Prostate gland (tissue), 2 donors: ENCODE measurements at places on chromosomes 1 and 21.

DNA sequence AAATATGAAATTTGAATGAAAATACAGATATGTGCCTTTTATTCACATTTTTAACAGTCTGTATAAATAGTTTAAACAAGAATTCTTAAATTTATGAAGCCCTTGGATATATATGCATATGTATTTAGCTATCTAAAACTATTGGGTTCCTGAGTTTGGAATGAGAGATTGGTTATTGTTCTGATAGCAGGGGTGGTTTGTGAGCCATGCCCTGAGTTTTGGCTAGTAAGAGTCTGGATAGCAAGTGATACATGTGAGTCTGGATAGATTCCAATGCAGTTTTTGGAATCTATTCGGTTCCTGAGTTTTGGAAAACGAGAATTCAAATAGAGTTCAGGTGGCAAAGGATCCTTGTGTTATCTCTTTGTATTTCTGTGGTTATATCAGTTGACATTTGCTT is 2.8 kb downstream of the MAN1A2 start:
- DNase-seq: no peak

DNA sequence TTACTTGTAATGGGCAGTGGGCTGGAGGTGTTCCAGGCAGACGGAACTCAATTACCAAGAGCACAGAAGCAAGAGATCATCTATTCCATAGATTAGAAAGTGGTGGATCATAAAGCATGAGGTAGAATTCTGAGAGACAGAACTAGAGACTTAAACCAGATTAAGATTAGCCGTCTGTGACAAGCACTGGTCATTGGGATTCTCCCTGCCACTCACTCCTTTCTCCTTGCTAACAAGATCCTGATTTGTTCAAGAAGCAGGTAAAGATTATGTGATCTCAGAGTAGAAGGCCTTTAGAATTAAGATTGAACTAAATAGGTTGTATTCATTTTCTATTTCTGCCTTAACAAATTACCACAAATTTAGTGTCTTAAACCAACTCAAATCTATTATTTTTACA is 1.5 kb upstream of the HSPA13 start:
- DNase-seq: no peak

DNA sequence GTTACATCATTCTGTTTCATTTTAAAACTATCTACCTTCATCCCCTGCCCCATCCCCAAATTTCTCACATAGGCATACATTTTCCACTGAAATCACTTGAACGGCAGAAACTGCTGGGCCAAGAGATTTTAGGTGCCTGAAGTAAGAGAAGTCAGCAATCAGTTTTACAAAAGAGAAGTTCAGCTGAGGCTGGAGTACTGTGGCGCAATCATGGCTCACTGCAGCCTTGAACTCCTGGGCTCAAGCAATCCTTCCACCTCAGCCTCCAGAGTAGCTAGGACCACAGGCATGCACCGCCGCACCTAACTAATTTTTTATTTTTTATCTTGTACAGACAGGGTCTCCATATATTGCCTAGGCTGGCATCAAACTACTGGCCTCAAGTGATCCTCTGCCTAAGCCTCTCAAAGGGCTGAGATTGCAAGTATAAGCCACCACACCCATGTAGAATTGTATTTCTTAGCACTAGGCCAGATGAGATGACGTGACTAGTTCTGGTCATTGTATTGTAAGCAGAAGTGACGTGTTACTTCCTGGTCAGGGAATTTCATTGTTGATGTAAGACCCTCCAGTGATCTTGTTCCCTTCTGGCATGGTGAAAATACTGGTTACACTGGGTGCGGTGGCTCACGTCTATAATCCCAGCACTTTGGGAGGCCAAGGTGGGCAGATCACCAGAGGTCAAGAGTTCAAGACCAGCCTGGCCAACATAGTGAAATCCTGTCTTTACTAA is 7.1 kb downstream of the BECN2 start:
- DNase-seq: no peak

- no peak for DNase-seq
Measured at GRCh38 chr1:54791880-54792522, 9.1 kb downstream of the TTC22 start.

- DNase-seq: peak; percentile 68
Measured at GRCh38 chr1:39258146-39258924, 53.8 kb downstream of the MACF1 start.

GRCh38 chr1:79738101-79738500 is 731.6 kb upstream of the ADGRL4 start:
- DNase-seq: no peak

GRCh38 chr1:184745929-184746638 is 8.6 kb downstream of the EDEM3 start:
- DNase-seq: no peak

GRCh38 chr1:206489980-206490770 is 17.2 kb upstream of the RASSF5 start:
- DNase-seq: peak; percentile 63

DNA sequence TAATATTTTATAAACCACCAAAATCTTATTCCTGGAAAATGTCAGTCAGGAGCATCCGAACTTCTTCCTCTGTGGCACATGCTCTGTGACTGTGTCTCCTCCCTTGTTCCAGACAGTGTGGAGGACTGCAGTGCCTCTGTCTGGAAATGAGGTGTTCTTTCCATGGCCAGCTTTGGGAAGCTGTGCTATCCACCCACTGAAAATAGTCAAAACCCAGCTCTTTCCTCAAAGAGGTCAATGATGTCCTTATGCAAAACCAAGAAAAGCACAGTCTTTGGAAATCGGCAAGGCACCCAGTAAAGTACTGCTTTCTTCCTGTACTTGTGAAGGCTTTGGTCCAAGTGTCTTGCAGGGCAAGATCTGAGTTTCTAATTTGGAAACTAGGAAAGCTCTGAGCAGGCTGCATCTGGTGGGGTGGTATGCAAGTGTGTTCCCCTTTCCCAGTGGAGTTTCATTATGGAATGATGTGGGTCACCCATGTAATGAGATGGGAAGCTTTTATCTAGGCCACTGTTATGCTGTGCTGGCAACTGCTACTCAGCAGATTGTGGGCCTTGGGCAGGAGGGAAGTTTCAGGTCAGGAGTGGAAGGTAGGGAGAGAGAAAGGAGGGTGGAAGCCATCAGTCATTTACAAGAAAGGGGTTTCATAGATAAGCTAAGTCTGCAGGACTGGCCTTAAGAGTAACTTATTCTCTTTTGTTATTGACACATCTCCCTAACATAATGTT is 6.0 kb downstream of the KIAA0040 start:
- no peak for DNase-seq

DNA sequence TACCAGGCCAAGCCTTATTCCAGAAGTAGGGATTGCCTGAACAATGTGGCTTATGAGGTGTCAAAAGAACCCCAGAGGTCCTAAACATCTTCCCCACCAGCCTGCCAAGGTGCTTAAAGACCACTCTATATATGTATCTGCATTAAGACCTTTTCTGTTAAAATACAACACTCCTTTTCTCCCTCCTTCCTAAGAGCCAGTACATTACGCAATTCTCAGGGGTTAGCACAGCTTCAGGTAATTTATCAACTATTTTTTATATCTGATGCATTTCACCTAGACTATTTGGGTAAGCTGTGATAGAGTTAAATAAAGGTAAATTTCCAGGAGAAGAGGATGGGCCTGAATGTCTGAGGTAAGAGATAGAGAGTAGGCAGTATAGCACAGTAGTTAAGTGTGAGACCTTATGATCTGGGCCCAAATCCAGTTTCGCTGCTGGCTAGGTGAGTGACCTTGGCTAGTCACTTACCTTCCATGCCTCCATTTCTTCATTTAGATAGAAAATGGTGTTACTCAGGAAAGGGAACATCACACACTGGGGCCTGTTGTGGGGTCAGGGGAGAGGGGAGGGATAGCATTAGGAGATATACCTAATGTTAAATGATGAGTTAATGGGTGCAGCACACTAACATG is 5.1 kb upstream of the CCN1 start:
- DNase-seq: no peak

DNA sequence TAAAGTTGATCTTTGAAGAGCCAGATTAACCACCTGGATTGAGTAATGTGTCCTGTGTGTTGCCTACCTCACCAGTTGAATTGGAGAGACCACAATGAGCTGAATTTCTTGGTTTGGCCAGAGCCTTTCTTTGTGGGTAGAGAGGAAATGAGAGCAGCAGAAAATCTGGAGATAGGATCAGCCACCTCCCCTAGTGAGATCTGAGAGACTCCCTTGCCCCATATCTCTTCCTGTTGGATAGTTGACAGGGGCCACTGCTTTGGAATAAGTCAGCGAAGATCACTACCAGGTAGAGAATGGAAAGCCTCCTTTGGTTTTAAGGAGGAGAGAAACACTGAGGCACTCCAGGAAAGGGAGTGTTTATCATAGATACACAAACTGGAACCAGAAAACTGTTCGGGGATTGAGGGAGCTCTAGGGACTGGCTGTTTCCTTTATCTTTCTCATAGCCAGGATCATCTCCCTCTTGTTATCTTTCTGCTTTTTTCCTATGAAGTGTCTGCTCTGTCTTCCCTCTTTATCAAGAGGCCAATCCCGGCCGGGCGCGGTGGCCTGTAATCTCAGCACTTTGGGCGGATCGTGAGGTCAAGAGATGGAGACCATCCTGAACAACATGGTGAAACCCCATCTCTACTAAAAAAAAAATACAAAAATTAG is 21.3 kb upstream of the ZNF326 start:
- DNase-seq: no peak

- DNase-seq: no peak
Measured at GRCh38 chr1:197664391-197664790, 110.9 kb downstream of the DENND1B start.

GRCh38 chr1:188514917-188515316 is 1686.2 kb downstream of the PLA2G4A start:
- DNase-seq: no peak

DNA sequence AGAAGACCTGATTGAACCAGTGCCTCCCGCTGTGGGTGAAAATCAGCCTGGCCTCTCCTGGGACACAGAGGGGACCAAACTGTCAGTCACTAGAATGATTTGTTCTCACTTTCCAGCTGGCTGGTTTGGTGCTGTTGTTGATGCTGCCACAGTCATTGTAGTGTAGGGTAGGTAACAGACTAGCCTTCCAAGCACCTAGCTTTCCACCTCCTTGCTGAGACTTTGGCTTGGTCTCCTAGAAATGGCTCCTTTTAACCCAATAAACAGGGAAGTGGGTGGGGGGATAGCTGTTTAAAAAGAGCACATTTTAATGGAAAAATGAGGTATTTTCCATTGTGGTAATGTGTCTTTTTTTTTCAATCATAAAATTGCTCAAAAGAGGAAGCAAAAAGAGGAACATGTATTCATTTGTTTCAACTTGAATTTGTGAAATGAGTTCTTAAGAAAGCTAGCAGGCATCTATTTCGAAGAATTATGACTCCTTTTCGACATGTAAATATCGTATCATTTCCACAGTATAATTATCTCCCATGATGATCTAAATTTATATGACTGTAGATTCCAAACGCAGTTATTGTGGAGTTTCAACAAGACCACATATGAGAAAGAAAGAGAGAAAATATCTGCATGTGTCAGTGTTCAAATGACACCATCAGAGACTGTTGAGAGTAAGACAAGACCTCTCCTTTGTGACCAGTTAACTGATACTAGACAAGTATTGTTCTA is 190.1 kb downstream of the HLX start:
- DNase-seq: no peak

DNA sequence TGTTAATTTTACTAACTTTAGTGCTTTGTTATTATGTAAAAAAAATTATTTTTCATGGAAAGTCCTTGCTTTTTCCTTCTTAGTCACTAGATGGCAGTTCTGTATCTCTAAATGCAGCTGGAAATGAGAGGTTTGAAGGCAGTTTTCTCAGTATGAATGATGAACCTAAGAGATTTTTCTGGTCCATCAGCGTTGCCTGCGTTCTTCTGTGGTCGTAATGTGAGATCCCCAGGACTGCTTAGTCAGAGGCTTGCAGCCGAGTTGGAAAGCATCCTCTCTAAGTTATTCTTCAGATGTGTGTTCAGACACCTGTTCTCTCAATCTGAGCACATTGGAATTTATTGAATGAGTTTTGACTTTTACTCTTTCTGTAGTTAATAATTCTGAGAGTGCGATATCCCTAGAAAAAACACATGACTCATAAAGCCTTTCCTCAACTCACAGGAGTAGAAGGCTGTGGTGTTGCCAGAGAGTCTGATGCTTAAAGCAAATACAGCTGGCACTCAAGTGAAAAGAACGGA is 99.3 kb downstream of the FMN2 start:
- no peak for DNase-seq

- DNase-seq: no peak
Measured at GRCh38 chr1:33314416-33314815, 6.5 kb downstream of the A3GALT2 start.

GRCh38 chr1:72282271-72283021 is at the start of gene NEGR1:
NEGR1 (minus strand) TSS chr1:72282539.
- DNase-seq: peak; percentile 66

DNA sequence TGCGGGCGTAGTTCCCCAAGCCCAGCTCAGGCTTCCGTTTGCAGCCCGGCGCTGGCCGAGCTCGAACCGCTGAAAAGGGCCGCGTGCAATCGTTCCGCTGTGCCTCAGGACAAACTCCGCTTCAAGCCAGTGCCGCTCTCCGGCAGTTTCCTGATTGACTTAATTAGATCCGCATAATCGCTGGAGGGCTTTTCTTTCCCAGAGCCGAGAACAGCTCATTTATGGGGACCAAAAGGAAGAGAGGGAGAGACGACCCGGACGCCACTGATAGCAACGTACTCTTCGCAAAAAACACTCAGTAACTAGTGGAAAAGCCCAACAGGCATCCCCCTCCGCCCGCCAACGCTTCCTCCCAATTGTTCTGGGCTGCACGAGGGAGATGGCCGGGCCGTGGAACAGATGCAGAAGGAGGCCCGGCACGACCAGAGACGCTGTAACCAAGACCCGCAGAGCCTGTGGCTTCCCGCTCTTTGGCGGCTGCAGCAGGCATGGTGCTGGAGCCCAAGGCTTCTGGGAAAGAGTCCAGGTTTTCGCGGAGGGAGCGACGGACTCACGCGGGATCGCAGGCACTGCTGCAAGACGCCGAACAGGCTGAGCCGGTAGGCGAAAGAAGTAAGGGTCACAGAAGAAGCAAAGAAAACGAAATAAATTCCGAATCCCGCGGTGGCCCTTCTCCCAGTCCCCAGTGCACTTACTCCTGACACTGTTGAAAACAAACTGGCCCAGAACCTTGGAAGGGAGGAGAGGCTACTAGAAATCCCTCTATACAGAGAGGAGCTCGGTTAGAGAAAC is 3.6 kb upstream of the FOXD2 start:
- peak; percentile 74 for DNase-seq

- DNase-seq: no peak
Measured at GRCh38 chr1:245510144-245510543, 355.4 kb downstream of the KIF26B start.

- DNase-seq: no peak
Measured at GRCh38 chr21:42518215-42518614, 4.6 kb downstream of the SLC37A1 start.

- DNase-seq: no peak
Measured at GRCh38 chr1:110383251-110383990, 7.4 kb downstream of the SLC16A4 start.

DNA sequence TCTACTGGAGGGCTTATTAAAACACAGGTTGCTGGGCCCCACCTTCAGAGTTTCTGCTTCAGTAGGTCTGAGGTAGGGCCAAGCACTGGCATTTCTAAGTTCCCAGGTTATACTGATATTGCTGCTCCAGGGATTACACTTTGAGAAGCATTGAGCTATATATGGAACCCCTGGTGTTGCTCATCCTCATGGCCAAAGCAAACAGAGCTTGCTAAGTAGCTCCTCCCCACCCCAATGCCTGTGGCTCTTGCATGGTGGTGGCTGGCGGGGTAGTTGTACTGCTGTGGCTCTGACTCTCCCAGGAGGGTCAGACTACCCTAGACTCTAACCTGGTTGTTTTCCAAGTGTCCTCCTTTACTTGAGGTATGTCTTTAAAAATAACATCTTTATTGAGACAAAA is 143.6 kb downstream of the SPATA46 start:
- no peak for DNase-seq
